ENCODE measurements at places on chromosomes 11 and 22.

GRCh38 chr11:119100994-119101758, 477 bp downstream of the DPAGT1 start:
- peak overlapping the region; percentile 92 for H3K27ac ChIP-seq
- DNase-seq = no peak
- H3K4me1 ChIP-seq = peaks cover 19% of the 10 kb centered on the region
- peak overlapping the region; percentile 75 for H3K4me3 ChIP-seq
- H3K36me3 ChIP-seq = peaks cover 18% of the 10 kb centered on the region

GRCh38 chr11:132523929-132524328, 1008.4 kb downstream of the OPCML start:
- DNase-seq = no peak
- no peak overlapping the region for H3K4me3 ChIP-seq
- H3K27me3 ChIP-seq = no peaks in the 10 kb centered on the region
- no peaks in the 10 kb centered on the region for H3K36me3 ChIP-seq

DNA sequence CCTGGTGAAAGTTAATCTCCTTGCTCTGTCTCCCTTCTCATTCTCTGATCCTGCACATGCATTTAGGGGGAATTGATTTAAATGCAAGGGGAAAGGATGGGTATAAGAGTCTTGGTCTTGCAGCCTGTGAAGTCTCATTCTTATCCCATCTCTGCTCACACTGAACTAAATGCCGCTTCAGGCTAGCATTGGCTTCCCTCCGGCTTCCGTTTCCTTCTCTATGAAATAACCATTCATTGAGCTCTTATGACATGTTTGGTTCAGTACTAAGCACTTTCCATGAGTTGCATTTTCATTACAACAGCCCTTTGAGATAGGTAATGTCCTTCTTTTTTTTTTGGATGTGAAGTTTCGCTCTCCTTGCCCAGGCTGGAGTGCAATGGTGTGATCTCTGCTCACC, 5.6 kb downstream of the ZBTB16 start:
- H3K27me3 ChIP-seq = no peaks in the 10 kb centered on the region
- H3K4me1 ChIP-seq = peaks cover 36% of the 10 kb centered on the region
- DNase-seq = no peak
- peak overlapping the region; percentile 97 for H3K27ac ChIP-seq
- peak overlapping the region; percentile 99 for H3K4me3 ChIP-seq
- H3K36me3 ChIP-seq = peaks cover 78% of the 10 kb centered on the region

DNA sequence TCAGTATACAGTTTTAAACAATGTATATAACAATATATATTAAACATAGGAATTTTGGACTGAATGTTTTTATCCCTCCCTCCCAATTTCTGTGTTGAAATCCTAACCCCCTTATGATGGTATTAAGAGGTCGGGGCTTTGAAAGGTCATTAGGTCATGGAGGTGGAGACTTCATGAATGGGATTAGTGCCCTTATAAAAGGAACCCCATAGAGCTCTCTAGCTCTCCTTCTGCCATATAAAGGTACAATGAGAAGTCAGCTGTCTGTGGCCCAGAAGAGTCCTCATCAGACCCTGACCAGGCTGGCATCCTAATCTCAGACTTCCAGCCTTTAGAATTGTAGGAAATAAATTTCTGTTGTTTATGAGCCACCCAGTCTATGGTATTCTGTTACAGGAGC, 6.5 kb downstream of the NNMT start:
- H3K36me3 ChIP-seq = peaks cover 50% of the 10 kb centered on the region
- H3K27ac ChIP-seq = no peak overlapping the region
- H3K4me1 ChIP-seq = peaks cover 12% of the 10 kb centered on the region

- no peaks in the 10 kb centered on the region for H3K27me3 ChIP-seq
- H3K4me3 ChIP-seq = no peak overlapping the region
- H3K4me1 ChIP-seq = no peaks in the 10 kb centered on the region
Measured at GRCh38 chr22:28205926-28206325, 286.9 kb upstream of the PITPNB start.

DNA sequence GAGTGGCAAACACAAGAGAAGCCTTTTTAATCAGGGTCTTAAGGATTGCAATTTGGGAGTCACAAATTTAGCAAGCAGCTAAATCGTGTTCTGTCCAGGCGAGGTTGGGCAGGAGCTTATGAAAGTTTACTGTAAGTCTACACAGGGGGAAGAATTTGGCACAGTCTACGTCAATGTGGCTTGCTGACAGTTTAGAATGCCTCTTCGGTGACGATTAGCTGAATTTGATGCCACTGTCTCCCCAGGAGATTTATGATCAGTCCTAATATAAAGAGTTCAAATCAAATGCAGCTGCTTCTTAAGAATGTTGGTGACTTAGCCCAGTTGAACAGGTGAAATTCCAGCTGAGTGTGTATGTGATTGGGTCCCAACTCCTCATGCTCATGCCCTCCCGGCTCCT, 114.1 kb upstream of the CLPB start:
- no peaks in the 10 kb centered on the region for H3K4me1 ChIP-seq
- H3K4me3 ChIP-seq = no peak overlapping the region
- H3K36me3 ChIP-seq = no peaks in the 10 kb centered on the region
- no peaks in the 10 kb centered on the region for H3K27me3 ChIP-seq
- DNase-seq = no peak

DNA sequence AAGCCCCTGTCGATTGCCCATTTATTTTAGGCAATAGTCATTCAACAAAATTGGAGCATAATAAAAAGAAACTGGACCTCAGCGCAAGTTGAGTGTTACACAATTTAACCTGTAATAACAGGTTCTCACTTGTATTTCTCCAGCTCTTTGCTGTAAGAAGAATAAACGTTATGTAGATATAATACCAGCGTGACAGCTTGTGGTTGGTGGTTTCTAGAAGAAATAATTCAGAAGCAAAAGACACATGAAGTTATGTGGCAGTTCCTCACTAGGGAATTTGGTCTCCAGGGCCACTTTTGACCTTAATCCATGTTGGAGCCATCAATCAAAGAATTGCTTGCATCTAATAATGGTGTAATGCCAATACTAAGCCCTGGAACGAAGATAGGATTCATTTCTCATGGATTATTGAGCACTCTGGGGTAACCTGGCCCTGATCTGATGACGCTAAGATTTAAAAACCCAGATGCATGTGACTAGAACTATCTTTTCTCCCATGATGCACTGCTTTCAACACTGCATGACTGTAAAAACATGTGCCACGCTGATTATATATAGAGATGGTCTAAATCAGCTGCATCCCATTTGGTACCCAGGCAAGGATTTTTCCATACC, 129.7 kb upstream of the LDLRAD3 start:
- H3K27ac ChIP-seq = no peak overlapping the region
- H3K36me3 ChIP-seq = no peaks in the 10 kb centered on the region
- H3K4me3 ChIP-seq = no peak overlapping the region
- no peaks in the 10 kb centered on the region for H3K27me3 ChIP-seq
- no peak for DNase-seq
- H3K4me1 ChIP-seq = no peaks in the 10 kb centered on the region

GRCh38 chr22:42862045-42862734, 5.1 kb upstream of the ARFGAP3 start:
- no peaks in the 10 kb centered on the region for H3K36me3 ChIP-seq
- H3K27me3 ChIP-seq = no peaks in the 10 kb centered on the region
- H3K4me3 ChIP-seq = no peak overlapping the region
- no peak for DNase-seq
- H3K27ac ChIP-seq = no peak overlapping the region
- H3K4me1 ChIP-seq = peaks cover 7% of the 10 kb centered on the region

DNA sequence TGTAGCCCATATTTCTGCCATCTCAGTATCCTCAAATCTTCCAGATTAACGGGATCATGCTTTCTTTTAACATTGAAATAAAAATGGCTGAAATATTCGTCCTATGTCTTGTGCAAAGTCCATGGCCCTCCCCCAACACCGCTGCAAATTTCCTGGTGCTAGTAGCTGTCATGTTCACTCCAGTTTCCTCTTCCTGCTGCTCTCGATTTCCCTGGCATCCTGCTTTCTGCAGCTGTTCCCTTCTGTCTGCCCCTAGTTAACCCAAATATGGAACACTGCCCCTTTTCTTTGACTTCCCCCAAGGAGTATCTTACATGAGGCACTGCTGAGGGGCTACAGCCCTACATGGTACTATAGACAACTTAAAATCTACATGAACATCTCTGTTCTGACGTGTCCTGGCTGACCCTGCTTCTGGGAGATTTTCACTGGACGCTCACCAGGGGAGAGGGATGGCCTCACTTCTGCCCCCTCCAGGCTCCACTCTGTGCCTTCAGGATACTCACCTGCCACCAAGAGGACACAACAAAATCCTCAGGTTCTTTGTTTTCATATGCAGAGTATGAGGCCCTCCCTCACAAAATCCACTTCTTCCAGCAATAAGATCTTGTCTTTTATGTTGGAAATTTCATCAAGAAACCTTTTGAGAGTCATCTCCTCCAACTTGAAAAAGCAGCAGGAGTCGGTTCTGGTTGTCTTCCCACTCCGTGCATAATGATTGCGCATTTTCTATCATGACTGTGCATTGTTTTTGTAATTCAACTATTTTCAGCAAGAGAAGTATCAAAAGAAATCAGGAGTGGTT, 29.5 kb upstream of the SCUBE2 start:
- no peak for DNase-seq
- no peak overlapping the region for H3K4me3 ChIP-seq
- H3K27ac ChIP-seq = no peak overlapping the region
- H3K4me1 ChIP-seq = no peaks in the 10 kb centered on the region

DNA sequence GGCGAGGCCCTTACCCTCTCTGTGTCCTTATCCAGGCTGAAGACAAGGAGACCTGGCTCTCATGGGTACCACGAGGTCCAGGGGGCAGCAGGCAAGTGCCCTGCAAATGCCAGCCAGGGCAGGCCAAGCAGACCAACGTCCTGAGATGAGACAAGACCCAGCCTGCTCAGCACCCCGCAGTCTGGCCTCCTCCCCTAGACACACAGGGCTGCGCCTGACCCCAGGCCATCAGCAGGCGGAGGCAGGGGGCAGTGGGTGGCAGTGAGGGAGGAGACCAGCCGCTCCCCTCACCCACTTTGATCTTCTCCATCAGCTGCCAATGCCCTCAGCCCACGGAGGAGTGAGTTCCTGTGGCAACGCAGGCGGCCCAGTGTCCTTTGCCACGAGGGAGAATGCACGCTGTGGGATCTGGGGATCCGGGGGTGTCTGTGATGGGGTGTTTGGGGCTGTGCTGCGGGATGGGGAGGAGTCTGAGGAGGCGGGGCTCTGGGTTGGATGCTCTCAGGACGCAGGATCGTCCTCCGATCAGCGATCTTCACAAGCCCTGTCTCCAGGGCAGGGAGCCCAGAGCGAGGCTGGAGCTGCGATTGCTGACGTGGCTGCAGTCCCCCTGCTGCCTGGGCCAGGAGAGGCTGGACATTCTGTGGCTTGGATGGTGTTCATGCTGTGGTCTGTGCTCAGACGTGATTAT, 30.5 kb upstream of the PPARA start:
- no peaks in the 10 kb centered on the region for H3K36me3 ChIP-seq
- peak overlapping the region; percentile 25 for H3K27ac ChIP-seq
- DNase-seq = no peak
- H3K27me3 ChIP-seq = no peaks in the 10 kb centered on the region
- H3K4me3 ChIP-seq = no peak overlapping the region
- H3K4me1 ChIP-seq = peaks cover 3% of the 10 kb centered on the region

GRCh38 chr22:39941601-39942000, 18.6 kb upstream of the TMA7B start:
- no peaks in the 10 kb centered on the region for H3K36me3 ChIP-seq
- H3K4me1 ChIP-seq = no peaks in the 10 kb centered on the region
- no peak for DNase-seq

DNA sequence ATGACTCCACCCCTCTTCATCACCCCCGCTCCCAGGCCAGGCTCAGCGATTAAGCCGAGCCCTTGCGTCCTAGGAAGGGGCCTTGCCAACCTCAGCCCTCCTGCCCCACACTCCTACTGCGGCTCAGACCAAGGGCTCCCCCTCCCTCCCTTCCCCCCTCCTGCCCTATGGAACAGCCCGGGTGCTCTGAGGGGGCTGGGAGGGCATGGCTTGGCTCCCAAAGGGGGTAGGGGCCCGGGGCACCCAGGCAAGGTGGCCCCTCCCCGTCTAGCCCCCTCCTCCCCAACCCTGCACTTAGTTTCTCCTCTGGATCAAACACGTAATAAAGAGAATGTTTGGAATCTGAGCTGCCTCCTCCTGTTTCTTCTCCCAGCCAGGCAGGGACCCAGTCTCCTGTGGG, 6.3 kb downstream of the RCOR2 start:
- H3K27me3 ChIP-seq = no peaks in the 10 kb centered on the region
- peak overlapping the region; percentile 65 for H3K27ac ChIP-seq
- peaks cover 24% of the 10 kb centered on the region for H3K4me1 ChIP-seq
- H3K36me3 ChIP-seq = peaks cover 23% of the 10 kb centered on the region

DNA sequence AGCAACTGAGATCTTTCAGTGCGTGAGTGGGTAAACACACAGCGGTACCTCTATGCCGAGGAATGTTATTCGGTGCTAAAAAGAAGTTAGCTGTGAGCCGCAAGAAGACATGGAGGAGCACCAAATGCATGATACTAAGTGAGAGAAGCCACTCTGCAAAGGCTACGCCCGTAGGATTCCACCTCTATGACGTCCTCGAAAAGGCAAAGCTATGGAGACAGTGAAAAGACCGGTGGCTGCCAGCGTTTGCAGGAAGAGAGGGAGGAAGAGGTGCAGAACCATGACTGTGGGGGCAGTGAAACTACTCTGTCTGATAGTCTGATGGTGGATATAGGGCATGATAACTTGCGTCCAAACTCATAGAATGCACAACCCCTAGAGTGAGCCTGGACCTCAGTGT, 28.7 kb downstream of the IGF2 start:
- no peak overlapping the region for H3K27ac ChIP-seq
- H3K36me3 ChIP-seq = no peaks in the 10 kb centered on the region
- H3K4me3 ChIP-seq = no peak overlapping the region

DNA sequence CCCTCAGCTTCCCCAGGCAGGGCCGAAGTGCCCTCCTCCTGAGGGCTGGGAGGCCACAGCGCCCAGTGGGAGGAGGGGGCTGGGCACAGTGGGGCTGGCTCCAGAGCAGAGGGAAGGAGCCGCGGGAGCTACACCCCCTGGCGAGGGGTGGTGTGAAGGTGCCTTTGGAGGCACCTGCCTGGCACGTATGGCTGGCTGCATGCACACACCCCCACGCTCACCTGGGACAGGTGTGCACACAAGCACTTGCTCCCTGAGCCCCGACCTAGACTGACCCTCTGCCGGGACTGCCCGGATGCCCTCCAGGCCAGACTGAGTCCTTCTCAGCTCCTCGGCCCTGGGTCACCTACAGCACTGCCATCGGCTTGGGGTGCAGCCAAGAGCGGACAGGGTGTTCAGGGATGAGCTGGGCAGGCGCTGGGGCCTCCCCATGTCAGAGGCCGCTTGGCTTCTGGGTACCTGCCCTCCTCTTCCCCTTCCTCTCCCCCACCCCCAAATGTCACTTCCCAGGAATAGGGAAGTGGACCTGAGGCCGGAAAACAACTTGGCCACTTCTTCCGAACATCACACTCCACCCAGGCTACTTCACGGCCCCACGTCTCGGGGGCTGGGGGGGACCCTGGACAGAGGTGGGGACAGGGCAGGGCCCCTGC, 7.4 kb upstream of the PIM3 start:
- peaks cover 3% of the 10 kb centered on the region for H3K4me1 ChIP-seq
- H3K27ac ChIP-seq = peak overlapping the region; percentile 36
- no peak for DNase-seq
- no peak overlapping the region for H3K4me3 ChIP-seq

GRCh38 chr11:37203006-37203405, 605.0 kb upstream of the RAG2 start:
- H3K36me3 ChIP-seq = no peaks in the 10 kb centered on the region
- no peaks in the 10 kb centered on the region for H3K27me3 ChIP-seq
- no peak overlapping the region for H3K27ac ChIP-seq
- H3K4me3 ChIP-seq = no peak overlapping the region
- H3K4me1 ChIP-seq = no peaks in the 10 kb centered on the region
- DNase-seq = no peak
